A172 (cell line): ENCODE measurements at places on chromosomes 7 and 10.
A peak's percentile ranks its signal among the peaks of the same experiment; 100 is the strongest.

- DNase-seq: peak; percentile 11
Observed at GRCh38 chr7:113128031-113128430, 9.7 kb upstream of the SMIM30 start.

GRCh38 chr10:114905450-114905849, 32.5 kb upstream of the TRUB1 start:
- DNase-seq: peak; percentile 63

- DNase-seq: no peak
Observed at GRCh38 chr7:131057015-131057793, 270.5 kb upstream of the MKLN1 start.

- no peak for DNase-seq
Observed at GRCh38 chr10:24915304-24915703, 37.1 kb downstream of the PRTFDC1 start.

GRCh38 chr7:154984601-154985188, 18.2 kb downstream of the PAXIP1 start:
- no peak for DNase-seq

- DNase-seq: no peak
Observed at GRCh38 chr10:52609071-52609470, 163.5 kb downstream of the MBL2 start.

- DNase-seq: no peak
Observed at GRCh38 chr7:110153222-110153621, 937.7 kb upstream of the LRRN3 start.

DNA sequence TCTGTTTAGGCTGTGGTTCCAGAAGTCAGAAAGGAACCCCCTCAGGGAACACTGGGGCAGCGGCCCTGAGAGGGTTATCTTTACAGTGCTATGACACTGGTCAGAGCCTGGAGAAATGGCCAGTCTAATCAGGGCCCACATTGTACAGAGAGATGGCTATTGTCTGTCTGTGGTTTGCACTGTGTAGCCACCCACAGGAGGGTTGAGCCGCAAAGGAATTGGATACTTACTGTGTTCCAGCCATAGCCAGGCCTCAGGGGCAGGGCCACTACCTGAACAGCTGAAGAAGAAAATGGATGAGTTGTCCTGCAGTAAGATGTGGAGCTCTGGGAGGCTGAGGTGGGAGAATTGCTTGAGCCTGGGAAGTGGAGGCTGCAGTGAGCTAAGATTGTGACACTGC, 47.5 kb upstream of the PODXL start:
- DNase-seq: no peak

DNA sequence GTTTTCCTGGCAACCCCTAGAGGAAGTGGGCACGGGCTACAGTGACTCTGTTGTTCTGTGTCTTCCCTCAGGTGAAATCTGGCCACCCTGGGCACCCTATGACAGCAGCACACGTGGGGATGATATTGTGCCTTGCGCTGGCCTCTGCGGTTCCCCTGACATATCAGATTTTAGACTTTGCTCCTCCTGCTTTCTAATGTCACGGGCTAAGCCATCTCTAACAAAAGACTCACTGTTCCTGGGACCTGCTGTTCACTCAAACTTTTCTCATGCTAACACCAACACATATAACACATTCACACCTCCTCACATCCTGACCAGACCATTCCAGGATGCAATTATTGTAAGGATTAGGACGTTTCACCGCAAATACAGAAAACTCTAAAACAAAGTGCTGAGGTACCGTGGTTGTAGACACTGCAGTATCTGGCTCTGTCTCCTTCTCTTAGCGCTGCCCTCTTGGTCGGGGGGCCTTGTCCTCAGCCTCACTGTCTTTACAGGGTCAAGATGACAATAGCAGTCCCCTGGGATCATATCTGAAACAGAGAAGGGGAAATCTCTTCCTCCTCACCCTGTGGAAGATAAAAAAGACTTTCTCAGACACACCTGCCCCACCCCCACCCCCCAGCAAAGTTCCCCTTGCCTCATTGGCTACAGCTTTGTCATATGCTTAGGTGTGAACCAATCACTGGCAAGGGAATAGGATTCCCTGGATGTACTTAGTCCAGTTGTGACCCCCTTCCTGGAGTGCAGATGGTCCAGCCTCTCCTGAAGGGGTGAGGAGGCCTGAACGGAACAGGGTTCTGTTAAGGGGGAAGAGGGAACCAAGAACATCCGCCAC, 14.1 kb downstream of the CHN2 start:
- DNase-seq: no peak

DNA sequence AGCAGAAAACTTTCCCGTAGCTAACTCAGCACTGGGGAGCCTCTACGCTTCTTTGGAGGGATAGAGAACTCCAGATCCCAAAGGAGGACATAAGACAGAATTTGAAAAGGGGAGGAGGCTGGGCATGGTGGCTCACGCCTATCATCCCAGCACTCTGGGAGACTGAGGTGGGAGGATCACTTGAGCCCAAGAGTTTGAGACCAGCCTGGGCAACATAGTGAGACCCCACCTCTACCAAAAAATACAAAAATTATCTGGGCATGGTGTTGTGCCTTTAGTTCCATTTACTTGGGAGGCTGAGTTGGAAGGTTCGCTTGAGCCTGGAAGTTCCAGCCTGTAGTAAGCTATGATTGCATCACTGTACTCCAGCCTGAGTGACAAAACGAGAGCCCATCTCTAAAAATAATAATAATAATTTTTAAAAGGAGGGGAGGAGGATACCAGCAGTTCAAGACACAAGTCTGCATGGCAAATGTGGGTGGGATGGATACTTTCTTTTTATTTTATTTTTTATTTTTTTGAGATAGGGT, 165.9 kb upstream of the SH2B2 start:
- DNase-seq: no peak

DNA sequence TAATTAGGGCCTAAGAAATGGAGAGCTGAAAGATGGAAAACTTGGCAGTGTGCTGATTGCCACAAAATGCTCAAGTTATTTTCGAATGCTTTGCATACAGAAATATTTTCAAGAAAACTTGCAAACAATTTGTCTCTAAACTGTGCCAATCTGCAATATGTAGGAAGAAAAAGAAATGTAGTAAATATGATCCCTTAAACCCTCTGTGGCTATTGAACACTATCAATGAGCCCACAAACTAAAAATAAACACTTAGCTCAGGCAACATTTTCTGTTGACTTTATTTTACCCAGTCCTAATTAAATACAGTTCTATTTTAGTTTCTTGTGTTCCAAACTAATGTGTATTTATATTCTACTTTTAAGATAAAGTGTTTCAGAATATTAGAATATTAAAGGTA, 342.1 kb downstream of the SEMA3D start:
- DNase-seq: no peak

- DNase-seq: no peak
Observed at GRCh38 chr10:118007773-118008172, 39.0 kb downstream of the RAB11FIP2 start.

- DNase-seq: no peak
Observed at GRCh38 chr7:152733286-152733934, 26.1 kb upstream of the ACTR3B start.

DNA sequence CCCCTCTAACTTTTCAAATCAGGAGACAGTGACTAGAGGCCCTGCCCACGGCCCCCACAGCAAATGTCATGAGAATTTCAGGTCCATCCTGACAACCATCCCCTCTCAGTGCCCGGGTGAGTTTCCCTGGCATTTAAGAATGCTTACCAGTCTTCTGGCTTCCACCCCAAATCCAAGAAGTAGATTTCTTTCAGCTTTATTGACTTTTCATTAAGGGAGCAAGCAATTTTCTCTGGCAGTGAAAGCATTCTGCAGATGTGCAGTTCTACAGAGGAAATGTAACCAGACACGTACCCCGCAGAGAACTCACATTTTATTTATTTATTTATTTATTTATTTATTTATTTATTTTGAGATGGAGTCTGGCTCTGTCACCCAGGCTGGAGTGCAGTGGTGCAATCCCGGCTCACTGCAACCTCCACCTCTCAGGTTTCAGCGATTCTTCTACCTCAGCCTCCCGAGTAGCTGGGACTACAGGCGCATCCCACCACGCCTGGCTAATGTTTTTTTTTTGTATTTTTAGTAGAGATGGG, 120.9 kb upstream of the KCTD7 start:
- no peak for DNase-seq

DNA sequence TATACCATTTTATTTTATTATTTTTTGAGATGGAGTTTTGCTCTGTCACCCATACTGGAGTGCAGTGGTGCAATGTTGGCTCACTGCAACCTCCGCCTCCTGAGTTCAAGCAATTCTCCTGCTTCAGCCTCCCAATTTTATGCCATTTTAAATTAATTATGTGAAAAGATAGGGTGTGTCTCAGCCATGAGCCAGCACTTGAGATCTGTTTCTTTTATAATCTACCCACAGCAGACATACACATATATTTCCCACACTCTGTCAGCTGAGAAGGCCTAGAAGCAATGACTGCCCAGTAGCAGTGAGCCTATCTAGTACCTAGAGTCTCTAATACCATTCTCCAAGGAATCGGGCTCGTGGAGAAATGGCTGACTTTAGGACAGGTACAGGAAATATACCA, 70.5 kb downstream of the ADAM12 start:
- no peak for DNase-seq

DNA sequence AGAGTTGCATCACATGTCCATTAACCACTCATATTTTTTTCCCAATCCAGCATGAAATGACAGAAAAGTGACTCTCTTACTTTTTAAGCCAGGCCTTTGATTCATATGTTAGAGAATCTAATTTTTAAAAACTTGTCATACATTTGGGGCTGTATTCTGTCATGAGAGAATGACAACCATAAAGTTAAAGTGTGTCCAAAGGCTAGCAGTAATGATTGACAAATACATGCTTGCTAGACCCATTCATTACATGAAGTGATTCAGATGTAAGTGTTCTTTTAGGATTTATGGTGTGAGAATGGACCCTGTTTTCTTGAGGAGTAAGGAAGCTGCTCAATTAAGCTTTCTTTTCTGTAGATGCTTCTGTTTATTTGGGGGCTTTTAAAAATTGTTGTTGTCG, 75.4 kb downstream of the CSTF2T start:
- no peak for DNase-seq

DNA sequence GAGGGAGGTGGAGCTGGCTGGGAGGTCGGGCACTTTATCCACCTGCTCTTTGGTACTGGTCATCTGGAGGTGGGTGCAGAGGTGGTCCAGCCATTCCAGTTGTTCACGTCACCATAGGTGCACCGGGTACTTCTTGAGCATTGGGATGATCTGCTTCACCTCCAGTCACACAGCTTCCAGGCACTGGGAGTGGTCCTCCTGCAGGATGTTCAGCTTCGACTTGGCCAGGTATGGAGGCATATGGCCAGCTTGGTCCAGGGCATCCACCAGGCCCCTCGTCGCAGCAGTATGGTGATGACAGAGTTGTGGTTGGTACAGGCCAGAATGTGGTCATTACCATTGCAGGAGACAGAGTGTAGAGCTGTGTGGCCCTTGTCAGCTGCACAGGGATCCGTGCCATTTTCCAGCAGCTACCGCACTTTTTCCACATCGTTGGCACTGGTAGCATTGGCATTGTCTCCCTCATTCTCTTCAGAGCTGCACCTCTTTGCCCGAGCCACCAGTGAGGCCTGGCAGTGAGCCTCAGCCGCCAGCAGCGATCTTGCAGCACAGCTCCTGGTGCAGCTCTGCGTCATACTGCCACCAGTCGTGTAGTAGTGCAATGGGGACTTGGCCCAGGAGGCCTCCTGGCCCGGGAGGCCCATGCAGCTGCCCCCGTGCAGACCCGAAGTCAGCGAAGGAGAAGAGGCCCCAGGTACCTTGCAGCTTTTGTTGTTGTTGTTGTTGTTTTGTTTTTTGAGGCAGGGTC, 150.9 kb downstream of the ZNF22 start:
- DNase-seq: no peak

GRCh38 chr10:82310839-82311238, 435.8 kb downstream of the NRG3 start:
- peak; percentile 2 for DNase-seq
